ENCODE measurements at places on chromosomes 1 and 21.
A peak's percentile ranks its signal among the peaks of the same experiment; 100 is the strongest.

- no peak for DNase-seq
Observed at GRCh38 chr1:204659056-204659455, 26.5 kb downstream of the LRRN2 start.

GRCh38 chr1:114310695-114311271, 157.1 kb upstream of the SYT6 start:
- no peak for DNase-seq

- DNase-seq = no peak
Observed at GRCh38 chr1:84286071-84286470, 15.4 kb upstream of the SAMD13 start.

DNA sequence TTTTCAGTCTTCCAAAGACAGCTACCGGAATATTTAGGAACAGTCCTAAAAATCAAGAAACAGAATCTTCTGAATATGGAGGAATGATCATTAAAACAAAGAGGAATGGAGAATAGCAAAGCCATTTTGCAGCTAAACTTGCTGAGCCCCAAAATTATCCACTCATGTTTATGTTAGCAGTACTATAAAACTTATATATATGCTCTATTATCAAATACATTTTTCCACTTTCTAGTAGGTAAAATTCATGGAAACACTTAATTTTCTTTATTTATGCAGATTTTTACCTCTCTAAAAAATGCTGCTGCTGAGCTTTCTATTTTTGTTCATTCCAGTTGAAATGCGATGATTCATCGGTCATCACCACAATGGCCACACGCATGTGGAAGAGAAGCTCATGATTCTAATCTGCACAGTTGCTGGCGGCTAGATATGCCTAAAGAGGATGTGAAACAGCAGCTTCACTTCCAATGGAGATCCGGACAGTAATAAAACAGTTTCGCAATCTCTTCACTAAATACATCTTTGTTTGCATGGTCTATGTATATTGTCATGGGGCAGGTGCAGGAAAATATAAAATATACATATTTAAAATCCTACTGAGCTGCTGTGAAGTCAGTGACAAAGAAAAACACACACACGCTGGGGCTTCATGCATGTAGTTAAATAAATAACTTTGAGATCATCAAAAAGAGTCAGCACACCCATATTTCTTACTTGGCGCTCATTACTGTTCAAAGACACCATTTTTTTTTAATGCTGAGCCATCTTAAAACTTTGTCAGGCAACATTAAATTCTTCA, 292.2 kb downstream of the SMYD3 start:
- DNase-seq = peak; percentile 63

- no peak for DNase-seq
Observed at GRCh38 chr1:228120857-228121489, 11.9 kb upstream of the MRPL55 start.

- peak; percentile 68 for DNase-seq
Observed at GRCh38 chr1:26336477-26337205, 17.3 kb downstream of the CRYBG2 start.

DNA sequence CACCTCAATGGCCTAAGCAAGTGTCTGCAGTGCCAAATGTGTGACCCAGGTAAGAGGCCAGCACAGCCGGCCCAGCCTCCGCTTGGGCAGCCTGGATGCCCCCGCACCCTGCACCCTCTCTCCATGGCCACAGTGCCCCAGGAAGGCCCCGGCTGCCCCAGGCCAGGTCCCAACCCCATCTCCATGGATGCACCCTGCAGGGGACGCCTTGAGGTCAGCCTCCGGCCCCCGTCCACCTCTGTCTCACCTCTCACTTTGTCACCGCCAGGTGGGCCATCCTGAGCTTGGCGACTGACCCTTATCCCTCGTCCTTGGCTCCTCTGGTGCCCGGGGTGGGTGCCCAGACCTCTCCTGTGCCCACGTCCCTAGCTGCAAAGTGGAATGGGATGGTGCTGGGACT, 2.2 kb downstream of the TNFRSF14 start:
- no peak for DNase-seq

DNA sequence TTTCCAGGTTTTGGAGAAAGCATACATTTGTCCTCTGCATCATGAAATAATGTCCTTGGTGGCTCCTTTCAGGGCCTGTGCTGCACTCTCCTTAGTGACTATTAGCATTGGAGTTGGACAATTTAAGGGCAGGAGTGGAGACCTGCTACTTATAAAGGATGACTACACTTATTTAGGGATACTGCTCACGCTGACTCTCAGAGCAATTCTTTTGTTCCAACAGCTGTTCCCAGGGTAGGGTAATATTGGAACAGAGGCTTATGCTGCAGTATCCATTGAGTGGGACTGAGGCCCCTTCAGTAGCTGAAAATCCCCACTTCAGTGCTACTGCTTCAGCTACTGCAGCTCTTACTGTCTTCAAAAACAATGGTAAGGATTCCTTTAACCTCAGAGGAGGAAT, 84.6 kb downstream of the GPR88 start:
- no peak for DNase-seq

GRCh38 chr1:162265983-162266382, 110.7 kb downstream of the SPATA46 start:
- no peak for DNase-seq

DNA sequence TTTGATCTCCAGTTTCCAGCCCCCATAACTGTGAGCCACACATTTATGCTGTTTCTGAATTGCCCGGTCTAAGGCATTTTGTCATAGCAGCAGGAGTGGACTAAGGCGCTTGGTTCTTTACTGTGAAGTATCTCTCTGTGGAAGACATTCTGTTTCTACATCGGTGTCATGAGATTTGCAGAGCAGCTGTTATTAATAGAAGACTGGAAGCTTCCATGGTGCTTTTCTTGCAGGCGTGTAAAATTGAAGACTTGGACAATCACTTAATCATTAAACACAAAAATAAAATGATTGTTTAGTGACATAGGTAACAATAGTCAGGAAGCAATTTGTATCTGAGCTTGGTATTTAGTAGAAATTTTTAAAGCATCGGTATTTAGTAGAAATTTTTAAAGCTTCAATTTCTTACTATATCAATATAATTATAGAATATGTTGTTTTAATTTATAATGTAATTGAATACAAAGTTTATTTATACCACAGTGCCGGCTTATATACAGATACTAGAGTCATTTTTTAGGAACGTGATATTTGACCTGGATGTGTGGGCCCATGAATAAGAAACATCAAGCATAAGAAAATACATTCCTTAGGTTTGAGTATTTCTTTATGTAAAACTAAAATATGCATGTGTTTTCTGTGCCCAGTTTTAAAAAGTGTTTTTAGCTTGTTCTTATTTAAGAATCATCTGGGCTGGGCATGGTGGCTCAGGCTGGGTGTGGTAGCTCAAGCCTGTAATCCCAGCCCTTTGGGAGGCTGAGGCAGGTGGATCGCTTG, 60.6 kb upstream of the COL6A1 start:
- no peak for DNase-seq

- no peak for DNase-seq
Observed at GRCh38 chr1:235714205-235714897, 64.8 kb upstream of the GNG4 start.

DNA sequence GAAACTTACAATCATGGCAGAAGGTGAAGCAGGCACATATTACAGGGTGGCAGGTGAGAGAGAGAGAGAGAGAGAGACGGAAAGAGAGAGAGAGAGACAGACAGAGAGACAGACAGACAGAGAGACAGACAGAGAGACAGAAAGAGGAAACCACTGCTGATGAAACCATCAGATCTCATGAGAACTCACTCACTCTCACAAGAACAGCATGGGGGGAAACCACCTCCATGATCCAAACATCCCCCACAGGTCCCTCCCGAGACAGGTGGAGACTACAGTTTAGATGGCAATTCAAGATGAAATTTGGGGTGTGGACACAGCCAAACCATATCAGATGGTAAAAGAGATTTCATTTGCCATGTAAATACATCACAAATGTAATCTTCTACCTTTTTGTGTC, 708.1 kb downstream of the MRPL39 start:
- DNase-seq = no peak

- DNase-seq = no peak
Observed at GRCh38 chr1:109975718-109976117, 8.8 kb upstream of the AHCYL1 start.

DNA sequence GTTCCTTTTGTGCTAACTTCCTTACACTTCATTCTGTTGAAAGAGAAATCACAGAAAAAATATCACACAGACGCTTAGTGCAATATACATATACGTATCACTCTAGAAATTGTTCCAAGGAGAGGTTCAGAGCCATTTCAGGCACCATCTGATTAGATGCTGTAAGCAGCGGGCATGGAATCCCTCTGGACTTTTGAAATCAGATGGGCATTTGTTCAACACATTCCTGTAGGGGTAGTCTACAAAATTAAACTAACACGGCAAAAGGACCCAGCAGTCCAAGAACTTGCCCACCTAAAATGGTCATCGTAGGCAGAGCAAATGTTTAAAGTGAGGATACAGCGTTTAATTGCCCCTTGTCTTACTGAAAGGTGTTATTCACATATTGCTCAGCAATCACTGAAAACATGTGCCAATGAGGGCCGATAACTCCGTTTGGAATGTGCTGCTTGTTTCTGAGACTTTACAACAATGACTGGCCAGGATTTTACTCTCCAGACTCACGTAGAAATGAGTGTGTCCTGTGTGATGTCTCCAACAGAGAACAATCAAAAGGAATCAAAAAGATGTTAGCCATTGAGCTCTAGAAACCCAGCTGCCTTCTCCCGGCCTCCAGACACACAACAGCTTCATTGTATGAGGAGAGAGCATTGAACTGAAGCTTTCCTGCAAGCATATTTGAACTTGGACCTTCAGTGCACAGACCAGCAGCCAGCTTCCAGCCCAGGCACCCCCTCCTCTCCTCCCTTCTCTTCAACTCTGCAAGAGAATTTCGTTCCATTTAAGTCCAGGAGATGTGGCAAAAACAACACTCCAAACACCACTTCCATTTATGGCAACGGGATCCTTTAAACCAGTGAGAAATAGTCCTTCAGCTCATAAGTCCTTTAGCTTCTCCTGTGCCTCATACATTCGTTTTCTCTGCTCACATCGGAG, 32.1 kb upstream of the ADORA3 start:
- no peak for DNase-seq
